Activated naive CD4-positive, alpha-beta T cell treated with anti-CD3 and anti-CD28 coated beads, Interleukin-2, amount 10 ng/mL, durations not matched to agents 5 hours and 36 hours (primary cell): ENCODE measurements at places on chromosomes 5 and 9. TPM values are rescaled to one million over a fixed set of nuclear protein-coding genes. Genes with fewer than 3 reads are reported as not detected.

The GLRA1 gene
- total RNA-seq = not detected

The SKP2 gene
- total RNA-seq = 31.7 TPM

The MSX2 gene
- not detected for total RNA-seq

The TRPM3 gene
- not detected for total RNA-seq

The HAVCR2 gene
- total RNA-seq = 57.3 TPM

The OBP2B gene
- not detected for total RNA-seq

The OXCT1 gene
- total RNA-seq = 47.1 TPM

The PLAC8L1 gene
- total RNA-seq = 0.39 TPM

The SLC6A19 gene
- total RNA-seq = not detected

The ITK gene
- 313 TPM for total RNA-seq

The MAP1B gene
- total RNA-seq = not detected

The FRMPD1 gene
- total RNA-seq = not detected

The TOMM5 gene
- total RNA-seq = 71.6 TPM

The PCDHB13 gene
- not detected for total RNA-seq

The KLHL9 gene
- 19.3 TPM for total RNA-seq

The NMUR2 gene
- not detected for total RNA-seq

The ELOVL7 gene
- 0.20 TPM for total RNA-seq

The CDH18 gene
- not detected for total RNA-seq

The BSPRY gene
- total RNA-seq = 2.5 TPM

The ANKRD31 gene
- total RNA-seq = 0.10 TPM

The SMIM23 gene
- total RNA-seq = not detected

The RANBP17 gene
- total RNA-seq = not detected

The CFAP90 gene
- total RNA-seq = not detected

The SV2C gene
- total RNA-seq = 0.02 TPM

The PNPLA7 gene
- 7.0 TPM for total RNA-seq

The KLHL3 gene
- 25.4 TPM for total RNA-seq

The OR1Q1 gene
- total RNA-seq = not detected

The CDC25C gene
- 11.1 TPM for total RNA-seq

The MACIR gene
- 5.2 TPM for total RNA-seq

The TRIM14 gene
- 90.0 TPM for total RNA-seq

The RAI14 gene
- total RNA-seq = 0.12 TPM

The SPEF2 gene
- 6.3 TPM for total RNA-seq

The PCDHGB6 gene
- total RNA-seq = not detected

The EGFLAM gene
- not detected for total RNA-seq

The RPS14 gene
- total RNA-seq = 4,054 TPM

The SPZ1 gene
- not detected for total RNA-seq

The PRKAA1 gene
- 76.3 TPM for total RNA-seq

The FAM221B gene
- total RNA-seq = not detected

The FAM193B gene
- 109 TPM for total RNA-seq

The MARCOL gene
- total RNA-seq = not detected
